ENCODE measurements at places on chromosomes 3 and 15. TPM values are rescaled to one million over a fixed set of nuclear protein-coding genes. Genes with fewer than 3 reads are reported as not detected.

DNA sequence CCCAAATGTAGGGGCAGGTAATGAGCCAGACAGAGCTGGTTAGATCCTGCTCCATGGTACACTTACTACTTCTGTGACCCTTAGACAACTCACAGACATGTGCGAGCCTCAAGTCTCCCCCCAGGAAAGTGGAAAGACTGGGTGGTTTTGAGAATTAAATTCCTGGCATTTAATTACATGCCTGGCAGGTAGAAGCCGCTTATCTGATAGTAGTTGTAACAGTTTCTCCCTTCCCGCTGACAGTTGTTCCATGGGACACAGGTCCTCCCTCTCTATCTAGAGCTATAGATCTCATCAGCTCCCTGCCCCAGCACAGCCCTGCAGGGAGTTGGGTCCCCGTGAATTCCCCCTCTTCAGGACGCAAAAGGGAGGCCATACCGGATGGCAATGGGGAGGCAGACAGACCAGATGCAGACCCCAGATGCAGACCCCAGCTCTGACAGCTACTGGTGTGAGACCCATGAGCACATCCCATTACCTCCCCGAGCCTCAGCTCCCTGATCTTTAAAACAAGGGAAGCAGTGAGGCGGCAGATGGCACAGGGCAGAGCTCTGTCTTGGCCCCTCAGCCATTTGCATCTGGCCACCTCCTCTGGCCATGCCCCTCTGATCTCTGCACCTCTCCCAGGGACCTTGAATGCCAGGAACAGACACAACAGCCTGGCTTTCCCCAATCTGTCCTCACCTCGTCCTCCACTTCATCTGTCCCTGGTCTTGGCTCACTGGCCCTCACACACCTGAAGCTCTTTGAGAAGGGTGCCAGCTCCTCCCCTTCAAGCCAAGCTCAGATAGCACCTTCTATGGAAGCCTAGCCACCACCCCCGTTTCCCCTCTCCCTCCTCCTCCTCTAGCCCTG lies 34.1 kb upstream of the NR2C2 start:
- no peak for DNase-seq
- no peak overlapping the region for H3K27ac ChIP-seq
- no peaks in the 10 kb centered on the region for H3K4me1 ChIP-seq
- H3K36me3 ChIP-seq, result no peaks in the 10 kb centered on the region
- H3K27me3 ChIP-seq, result peaks cover 74% of the 10 kb centered on the region

GRCh38 chr3:41080141-41080540 lies 119.2 kb upstream of the CTNNB1 start:
- H3K36me3 ChIP-seq, result no peaks in the 10 kb centered on the region
- peaks cover 29% of the 10 kb centered on the region for H3K27me3 ChIP-seq
- no peak overlapping the region for H3K4me3 ChIP-seq
- DNase-seq, result no peak
- H3K27ac ChIP-seq, result no peak overlapping the region
- H3K4me1 ChIP-seq, result no peaks in the 10 kb centered on the region

DNA sequence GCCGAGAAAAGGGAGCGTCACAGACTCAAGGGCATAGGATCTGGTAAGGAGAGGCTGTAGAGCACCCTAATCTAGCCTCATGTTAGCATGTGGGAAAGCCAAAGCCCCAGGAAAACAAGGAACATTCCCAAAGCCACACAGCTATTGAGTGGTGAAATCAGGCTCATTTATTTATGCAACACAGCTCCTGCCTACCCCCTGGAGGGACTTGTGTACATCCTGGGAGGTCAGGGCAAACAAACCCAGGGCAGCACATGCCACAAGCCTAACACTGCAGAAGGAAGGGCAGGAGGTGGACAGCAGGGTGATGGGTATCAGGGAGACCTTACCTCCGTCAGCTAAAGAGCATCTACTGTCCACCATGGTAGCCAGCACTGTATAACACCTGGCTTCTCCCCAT lies 283.5 kb downstream of the RPLP1 start:
- H3K4me3 ChIP-seq, result no peak overlapping the region
- H3K27me3 ChIP-seq, result peaks cover 24% of the 10 kb centered on the region
- no peaks in the 10 kb centered on the region for H3K36me3 ChIP-seq

DNA sequence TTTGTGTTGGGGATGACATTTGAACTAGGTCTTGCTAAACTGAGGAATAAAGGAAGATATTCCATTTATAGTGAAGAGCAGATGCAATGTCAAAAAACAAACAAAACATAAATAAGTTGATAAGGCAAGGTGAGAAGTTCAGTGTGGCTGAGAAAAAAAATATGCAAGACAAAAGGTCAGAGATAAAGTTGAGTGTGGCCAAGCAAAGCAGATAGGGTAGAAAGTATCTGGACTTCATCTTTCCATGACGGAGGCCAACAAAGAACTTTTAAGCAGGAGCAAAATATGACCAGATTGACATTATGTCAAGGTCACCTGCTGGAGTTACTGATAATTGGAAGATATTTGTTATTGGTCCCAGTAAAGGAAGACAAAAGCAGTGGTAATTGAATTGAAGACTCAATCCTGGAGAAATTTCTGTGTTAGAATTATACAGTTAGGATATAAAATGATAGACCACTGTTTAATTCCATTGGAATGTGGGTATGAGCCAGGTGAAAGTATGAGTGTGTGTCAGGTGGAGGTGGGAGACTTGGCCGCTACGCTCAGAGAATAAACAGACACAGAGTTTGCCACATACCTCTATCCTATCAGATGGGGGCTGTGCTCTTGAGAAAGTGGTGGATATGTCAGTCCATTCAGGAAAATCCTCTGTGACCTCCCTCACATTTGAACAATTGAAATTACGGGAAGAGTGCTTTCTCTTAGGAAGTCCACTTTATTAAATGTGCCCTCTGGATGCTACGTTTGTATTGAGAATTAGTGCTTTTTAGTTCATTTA lies 28.1 kb downstream of the ADIPOQ start:
- peak; percentile 46 for DNase-seq
- H3K27me3 ChIP-seq, result no peaks in the 10 kb centered on the region
- H3K4me1 ChIP-seq, result peaks cover 19% of the 10 kb centered on the region
- H3K36me3 ChIP-seq, result no peaks in the 10 kb centered on the region
- H3K27ac ChIP-seq, result no peak overlapping the region

DNA sequence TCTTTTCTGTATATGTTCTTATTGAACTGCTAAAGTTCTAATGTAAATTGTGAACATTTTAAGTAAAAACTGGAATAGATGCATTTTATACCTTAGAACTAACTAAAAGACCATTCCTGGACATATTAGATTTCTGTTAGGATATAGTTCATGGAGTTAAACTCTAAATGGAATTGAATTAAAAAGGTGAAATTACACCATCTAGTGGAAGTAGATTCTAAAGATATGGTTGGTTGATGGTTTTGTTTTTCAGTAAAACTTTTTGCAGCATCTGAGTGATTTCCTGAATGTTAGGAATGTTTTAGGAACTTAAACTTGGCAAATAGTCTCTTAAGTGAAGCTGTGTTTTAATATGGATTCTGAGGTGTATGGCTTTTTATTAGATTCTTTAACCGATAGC lies 96.8 kb downstream of the SLMAP start:
- H3K4me1 ChIP-seq, result no peaks in the 10 kb centered on the region
- DNase-seq, result peak; percentile 54
- H3K27ac ChIP-seq, result no peak overlapping the region

Gene SERINC4
- not detected for total RNA-seq

DNA sequence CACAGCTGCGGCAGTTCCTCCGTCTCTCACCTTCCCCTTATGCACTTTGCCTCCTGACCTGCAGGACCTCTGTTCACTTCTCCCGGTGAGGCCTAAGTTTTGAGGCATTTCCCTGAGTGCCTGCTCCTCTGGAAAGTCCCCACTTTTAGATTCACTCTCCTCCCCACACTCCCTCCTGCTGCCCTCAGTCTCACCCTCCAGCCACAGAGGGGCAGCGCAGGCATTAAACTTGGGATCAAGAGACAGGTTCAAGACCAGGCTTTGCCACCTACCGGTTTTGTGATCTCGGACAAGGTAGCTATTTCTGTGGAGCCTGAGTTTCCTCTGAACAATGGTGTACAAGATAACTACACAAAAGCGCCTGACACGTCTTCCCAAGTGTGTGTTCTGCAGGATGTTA lies 19.4 kb downstream of the SLC6A11 start:
- H3K36me3 ChIP-seq, result 0 out of 2 replicates have a peak, but pooled peaks cover 6% of the 10 kb centered on the region
- H3K27ac ChIP-seq, result no peak overlapping the region
- no peaks in the 10 kb centered on the region for H3K27me3 ChIP-seq
- DNase-seq, result no peak

DNA sequence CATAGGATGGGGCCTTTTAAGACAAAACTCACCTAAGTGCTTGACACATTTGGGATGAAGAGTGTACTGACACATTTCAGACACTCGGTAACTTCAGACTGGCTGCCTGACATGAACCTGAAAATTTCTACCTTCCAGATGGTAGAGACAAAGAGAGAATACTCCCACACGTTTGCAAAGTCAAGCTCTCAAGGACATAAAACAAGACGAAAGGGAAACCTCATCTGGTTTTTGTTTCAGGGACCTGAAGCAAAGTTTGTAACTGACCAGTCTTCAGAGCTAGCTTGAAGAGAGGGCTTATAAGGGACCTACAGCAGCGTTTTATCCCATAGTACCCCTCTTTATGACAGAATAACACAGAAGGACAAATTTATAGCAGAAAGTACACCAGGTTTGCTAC lies 41.9 kb downstream of the ZNF621 start:
- no peak overlapping the region for H3K27ac ChIP-seq
- H3K27me3 ChIP-seq, result no peaks in the 10 kb centered on the region
- no peaks in the 10 kb centered on the region for H3K36me3 ChIP-seq
- DNase-seq, result no peak
- H3K4me1 ChIP-seq, result no peaks in the 10 kb centered on the region
- H3K4me3 ChIP-seq, result no peak overlapping the region

GRCh38 chr3:126552688-126553283 lies 5.9 kb downstream of the C3orf22 start:
- H3K4me1 ChIP-seq, result no peaks in the 10 kb centered on the region
- H3K4me3 ChIP-seq, result no peak overlapping the region
- H3K27ac ChIP-seq, result no peak overlapping the region

GRCh38 chr3:15159501-15160136 lies 46.4 kb upstream of the CAPN7 start:
- no peaks in the 10 kb centered on the region for H3K36me3 ChIP-seq
- no peak for DNase-seq
- no peaks in the 10 kb centered on the region for H3K4me1 ChIP-seq
- H3K27me3 ChIP-seq, result peaks cover 47% of the 10 kb centered on the region
- no peak overlapping the region for H3K4me3 ChIP-seq
- no peak overlapping the region for H3K27ac ChIP-seq

GRCh38 chr15:47897525-47897924 lies 180.2 kb downstream of the SEMA6D start:
- H3K27ac ChIP-seq, result no peak overlapping the region
- DNase-seq, result peak; percentile 20
- no peak overlapping the region for H3K4me3 ChIP-seq
- H3K27me3 ChIP-seq, result no peaks in the 10 kb centered on the region
- H3K4me1 ChIP-seq, result peaks cover 15% of the 10 kb centered on the region

- DNase-seq, result no peak
- H3K27ac ChIP-seq, result no peak overlapping the region
- no peaks in the 10 kb centered on the region for H3K27me3 ChIP-seq
- H3K36me3 ChIP-seq, result no peaks in the 10 kb centered on the region
- no peaks in the 10 kb centered on the region for H3K4me1 ChIP-seq
These were observed 399.0 kb upstream of the ARRDC4 start for GRCh38 chr15:97561529-97561928.

DNA sequence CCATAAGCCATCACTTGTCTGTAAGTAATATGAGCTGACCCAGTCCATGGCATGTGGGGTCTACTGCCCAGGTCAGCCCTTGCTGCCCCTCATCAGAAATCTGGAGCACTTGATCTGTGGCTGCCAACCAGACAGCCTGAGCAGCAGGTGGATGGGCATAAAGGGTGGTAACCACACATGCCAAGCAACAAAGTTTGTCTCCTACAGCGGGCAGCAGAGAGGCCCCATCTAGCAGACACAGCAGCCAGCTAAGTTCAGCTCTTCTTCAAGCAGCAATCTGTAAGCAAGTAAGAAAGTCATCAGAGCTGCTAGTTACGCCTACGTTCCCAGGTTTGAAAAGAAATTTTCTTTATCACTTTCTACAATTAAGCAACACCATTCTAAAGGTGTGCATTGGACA lies 27.9 kb downstream of the CHCHD4 start:
- H3K4me3 ChIP-seq, result no peak overlapping the region
- no peak overlapping the region for H3K27ac ChIP-seq
- H3K36me3 ChIP-seq, result no peaks in the 10 kb centered on the region
- DNase-seq, result peak; percentile 25
- peaks cover 21% of the 10 kb centered on the region for H3K27me3 ChIP-seq

- H3K4me3 ChIP-seq, result no peak overlapping the region
- peak; percentile 40 for DNase-seq
- no peaks in the 10 kb centered on the region for H3K36me3 ChIP-seq
- H3K27me3 ChIP-seq, result no peaks in the 10 kb centered on the region
- H3K4me1 ChIP-seq, result peaks cover 10% of the 10 kb centered on the region
- H3K27ac ChIP-seq, result no peak overlapping the region
These were observed 185.1 kb upstream of the TGFBR2 start for GRCh38 chr3:30421266-30421665.

DNA sequence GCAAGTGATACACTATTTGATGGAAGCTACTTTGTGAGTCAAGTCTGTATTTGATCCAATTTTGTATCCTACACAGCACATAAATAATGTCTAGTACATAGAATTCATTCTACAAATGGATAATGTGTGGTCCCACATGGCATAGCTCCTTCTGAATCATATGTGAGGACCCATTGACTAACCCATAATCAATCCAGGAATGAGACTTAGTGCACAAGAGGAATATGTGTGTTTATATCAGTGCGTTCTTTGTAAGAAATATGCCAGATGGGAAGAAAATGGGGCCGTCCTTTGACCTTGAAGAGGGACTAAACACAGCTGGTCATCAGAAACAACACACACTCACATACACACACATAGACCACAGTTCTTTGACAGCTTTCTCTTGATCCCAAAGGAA lies 282.7 kb upstream of the SEMA6D start:
- no peaks in the 10 kb centered on the region for H3K27me3 ChIP-seq
- H3K4me3 ChIP-seq, result no peak overlapping the region
- H3K36me3 ChIP-seq, result no peaks in the 10 kb centered on the region
- peaks cover 28% of the 10 kb centered on the region for H3K4me1 ChIP-seq
- H3K27ac ChIP-seq, result no peak overlapping the region

GRCh38 chr3:116064646-116065045 lies 380.6 kb downstream of the LSAMP start:
- H3K4me1 ChIP-seq, result peaks cover 5% of the 10 kb centered on the region
- no peak overlapping the region for H3K4me3 ChIP-seq
- no peak overlapping the region for H3K27ac ChIP-seq

Gene MCF2L2
- 3.9 TPM for total RNA-seq

DNA sequence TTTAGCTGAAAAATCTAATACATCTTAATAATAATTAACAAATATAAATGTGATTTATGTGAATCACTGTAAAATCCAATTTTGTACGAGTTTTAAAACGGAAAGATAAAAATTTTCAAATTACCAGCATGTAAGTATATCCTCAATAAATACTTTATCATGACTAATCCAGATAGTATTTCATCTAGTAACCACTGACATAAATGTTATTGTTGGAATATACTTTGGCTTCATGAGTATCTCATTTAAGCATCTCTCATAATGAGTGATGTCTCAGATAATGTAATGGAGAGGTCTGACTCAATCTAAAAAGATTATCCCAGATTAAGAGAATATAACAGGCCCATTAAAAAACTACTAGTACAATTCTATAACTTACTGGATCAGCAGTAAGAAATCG lies 216.3 kb downstream of the STAG1 start:
- DNase-seq, result peak; percentile 39
- no peaks in the 10 kb centered on the region for H3K27me3 ChIP-seq
- H3K4me3 ChIP-seq, result no peak overlapping the region
- H3K36me3 ChIP-seq, result no peaks in the 10 kb centered on the region
- H3K27ac ChIP-seq, result no peak overlapping the region
- H3K4me1 ChIP-seq, result no peaks in the 10 kb centered on the region

- H3K4me1 ChIP-seq, result no peaks in the 10 kb centered on the region
- peaks cover 13% of the 10 kb centered on the region for H3K36me3 ChIP-seq
- H3K27me3 ChIP-seq, result no peaks in the 10 kb centered on the region
- H3K4me3 ChIP-seq, result no peak overlapping the region
- H3K27ac ChIP-seq, result no peak overlapping the region
These were observed 117.3 kb upstream of the FLNB start for GRCh38 chr3:57890874-57891273.

All from PC-3 (cell line).